AG09309 (cell line): ENCODE measurements at places on chromosomes 13 and 19.

GRCh38 chr19:40464059-40465024, 1.2 kb downstream of the BLVRB start:
- peak; percentile 73 for DNase-seq

DNA sequence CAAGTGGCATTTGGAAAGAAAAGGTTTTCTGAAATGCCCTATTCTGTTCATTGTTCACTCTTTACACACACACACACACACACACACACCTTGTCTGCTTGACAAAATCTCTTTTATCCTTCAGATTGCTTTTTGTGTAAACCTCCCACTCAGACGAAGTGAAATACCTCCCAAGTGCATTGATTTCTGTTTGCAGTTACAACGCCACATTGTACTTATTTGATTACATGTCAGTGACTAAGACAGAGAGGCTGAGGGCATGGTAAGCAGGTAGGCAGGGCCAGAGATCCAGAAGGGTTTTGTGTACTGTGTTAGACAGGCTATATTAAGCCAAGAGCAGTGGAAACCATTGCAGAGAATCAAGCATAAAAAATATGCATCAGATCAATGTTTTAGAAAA, 561.8 kb downstream of the GPC6 start:
- no peak for DNase-seq

- DNase-seq = no peak
Observed at GRCh38 chr13:38755793-38756192, 68.9 kb downstream of the FREM2 start.

- DNase-seq = no peak
Observed at GRCh38 chr19:977058-977464, 7.1 kb upstream of the WDR18 start.

GRCh38 chr13:43244481-43244880, 221.1 kb downstream of the DNAJC15 start:
- no peak for DNase-seq
